SK-N-SH (cell line): ENCODE measurements at places on chromosomes 5 and 9.
A peak's percentile ranks its signal among the peaks of the same experiment; 100 is the strongest.

GRCh38 chr5:155935723-155936122 lies 391.2 kb upstream of the SGCD start:
- no peak overlapping the region for H3K4me3 ChIP-seq
- H3K36me3 ChIP-seq: no peaks in the 10 kb centered on the region
- no peak overlapping the region for H3K27ac ChIP-seq
- H3K27me3 ChIP-seq: no peaks in the 10 kb centered on the region
- no peaks in the 10 kb centered on the region for H3K4me1 ChIP-seq

- H3K4me3 ChIP-seq: no peak overlapping the region
- H3K27ac ChIP-seq: no peak overlapping the region
These were observed 31.8 kb downstream of the ANXA1 start for GRCh38 chr9:73183428-73183827.

- no peaks in the 10 kb centered on the region for H3K27me3 ChIP-seq
- H3K4me3 ChIP-seq: no peak overlapping the region
- no peak overlapping the region for H3K27ac ChIP-seq
- peaks cover 21% of the 10 kb centered on the region; the same call in 1 of the 2 replicates for H3K4me1 ChIP-seq
- peaks cover 37% of the 10 kb centered on the region for H3K36me3 ChIP-seq
These were observed 119.6 kb upstream of the RETREG1 start for GRCh38 chr5:16736158-16736995.

DNA sequence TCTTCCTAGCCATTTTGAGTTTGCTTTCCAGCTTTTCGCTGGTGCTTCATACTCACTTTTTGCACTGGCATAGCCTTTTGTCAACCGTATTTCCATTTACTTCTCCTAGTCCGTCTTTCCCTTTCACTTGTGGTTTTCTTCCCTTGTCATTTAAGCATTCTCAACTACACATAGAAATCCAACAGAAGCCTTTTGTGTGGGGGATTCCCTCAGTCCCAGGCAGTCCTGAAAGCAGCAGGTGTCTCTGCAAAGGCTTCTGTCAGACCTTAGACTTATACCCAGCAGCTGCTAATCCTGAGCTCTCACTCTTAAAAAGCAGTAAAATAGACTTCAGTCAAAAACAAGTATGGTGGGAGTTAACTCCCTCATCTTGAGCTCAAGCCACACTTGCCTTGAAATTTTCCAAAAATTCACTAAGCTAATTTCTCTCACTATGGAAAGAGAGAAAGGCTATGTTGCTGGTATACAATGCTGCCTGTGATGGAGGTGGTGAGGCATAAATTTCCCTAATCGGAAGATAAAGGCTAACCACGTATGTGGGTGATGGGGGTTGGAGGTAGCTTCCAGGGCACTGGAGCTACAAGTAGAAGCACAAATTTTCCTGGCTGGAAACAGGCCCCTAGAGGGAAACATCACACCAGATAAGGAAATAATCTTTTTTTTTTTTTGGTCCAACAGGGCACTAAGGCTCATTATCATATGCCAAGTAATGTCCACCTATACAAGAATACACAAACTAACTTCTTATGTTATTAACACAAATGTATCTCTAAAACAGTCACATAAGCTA lies 34.8 kb upstream of the IFNK start:
- H3K4me3 ChIP-seq: no peak overlapping the region
- DNase-seq: no peak
- H3K27ac ChIP-seq: no peak overlapping the region
- no peaks in the 10 kb centered on the region for H3K27me3 ChIP-seq

GRCh38 chr5:136636001-136636400 lies 270.7 kb upstream of the TRPC7 start:
- H3K36me3 ChIP-seq: no peaks in the 10 kb centered on the region
- no peak overlapping the region for H3K4me3 ChIP-seq
- no peak for DNase-seq
- no peak overlapping the region for H3K27ac ChIP-seq

- no peak overlapping the region for H3K27ac ChIP-seq
- no peaks in the 10 kb centered on the region for H3K4me1 ChIP-seq
- H3K27me3 ChIP-seq: peaks cover 8% of the 10 kb centered on the region; the same call in 1 of the 2 replicates
- DNase-seq: no peak
- no peak overlapping the region for H3K4me3 ChIP-seq
These were observed 512.3 kb upstream of the DAP start for GRCh38 chr5:11273180-11273903.

DNA sequence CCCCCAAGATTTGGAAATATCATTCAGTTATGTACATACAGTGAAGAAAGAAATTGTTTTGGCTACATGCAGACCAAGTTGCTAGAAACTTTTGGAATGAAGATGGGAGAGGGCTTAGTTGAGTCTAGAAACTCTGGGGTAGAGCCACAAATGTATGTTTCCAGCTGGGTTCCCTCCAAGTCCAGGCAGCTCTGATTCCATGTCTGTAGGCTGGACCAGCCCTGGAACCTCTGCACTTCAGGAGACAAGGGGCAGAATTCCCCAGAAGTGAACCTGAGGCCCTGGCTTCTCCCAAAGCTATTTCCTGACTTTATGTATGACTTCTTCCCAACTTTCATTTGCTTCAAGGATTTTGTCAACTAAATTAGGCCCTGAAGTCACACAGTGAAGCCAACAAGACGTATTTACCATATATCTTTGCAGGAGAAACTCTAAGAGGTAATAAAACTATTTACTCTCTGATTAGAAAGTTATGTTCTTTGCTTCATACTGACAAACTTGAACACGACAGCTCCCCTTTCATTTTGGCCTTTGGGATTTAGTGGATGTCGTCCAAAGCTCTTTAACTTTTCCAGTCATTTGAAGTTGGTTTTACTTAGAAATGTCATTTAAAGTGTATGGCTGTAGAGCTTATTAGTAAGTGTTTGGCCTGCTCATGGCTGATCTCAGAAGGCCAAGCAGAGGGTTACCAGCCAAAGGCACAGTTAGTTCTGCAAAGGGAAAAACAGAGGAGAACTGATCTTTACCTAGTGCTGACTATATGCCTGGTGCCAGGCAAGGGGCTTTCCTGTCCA lies 152.0 kb upstream of the SLC28A3 start:
- H3K27me3 ChIP-seq: no peaks in the 10 kb centered on the region
- H3K27ac ChIP-seq: no peak overlapping the region
- DNase-seq: no peak
- no peak overlapping the region for H3K4me3 ChIP-seq
- no peaks in the 10 kb centered on the region for H3K36me3 ChIP-seq

DNA sequence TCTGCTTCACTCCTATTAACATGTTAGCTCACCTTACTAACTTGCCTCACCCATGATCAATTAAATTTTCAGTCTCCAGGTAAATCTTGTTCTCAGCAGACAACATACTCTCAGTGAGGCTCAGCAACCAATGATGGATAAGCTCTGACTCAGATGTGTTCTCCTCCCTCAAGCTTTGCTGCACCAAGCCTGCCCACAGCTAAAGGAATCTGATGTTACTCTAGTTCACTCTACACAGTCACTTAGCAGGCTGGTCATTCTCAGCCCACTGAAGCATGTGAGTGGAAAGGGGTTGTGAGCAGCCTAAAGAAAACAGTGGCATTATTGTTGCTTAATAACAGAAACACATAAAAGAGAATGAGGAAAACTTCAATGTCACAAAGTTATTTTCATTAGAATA lies 37.3 kb upstream of the CTNND2 start:
- no peak overlapping the region for H3K27ac ChIP-seq
- H3K36me3 ChIP-seq: no peaks in the 10 kb centered on the region
- H3K27me3 ChIP-seq: no peaks in the 10 kb centered on the region
- H3K4me1 ChIP-seq: no peaks in the 10 kb centered on the region
- DNase-seq: no peak

GRCh38 chr5:147750065-147750464 lies 32.5 kb downstream of the JAKMIP2 start:
- no peak for DNase-seq
- H3K36me3 ChIP-seq: no peaks in the 10 kb centered on the region
- H3K4me1 ChIP-seq: no peaks in the 10 kb centered on the region; the same call in 1 of the 2 replicates
- no peak overlapping the region for H3K4me3 ChIP-seq
- H3K27ac ChIP-seq: no peak overlapping the region

GRCh38 chr5:16548115-16548514 lies 68.7 kb downstream of the RETREG1 start:
- no peaks in the 10 kb centered on the region for H3K4me1 ChIP-seq
- no peak for DNase-seq
- H3K27me3 ChIP-seq: no peaks in the 10 kb centered on the region
- no peak overlapping the region for H3K27ac ChIP-seq
- H3K4me3 ChIP-seq: no peak overlapping the region

DNA sequence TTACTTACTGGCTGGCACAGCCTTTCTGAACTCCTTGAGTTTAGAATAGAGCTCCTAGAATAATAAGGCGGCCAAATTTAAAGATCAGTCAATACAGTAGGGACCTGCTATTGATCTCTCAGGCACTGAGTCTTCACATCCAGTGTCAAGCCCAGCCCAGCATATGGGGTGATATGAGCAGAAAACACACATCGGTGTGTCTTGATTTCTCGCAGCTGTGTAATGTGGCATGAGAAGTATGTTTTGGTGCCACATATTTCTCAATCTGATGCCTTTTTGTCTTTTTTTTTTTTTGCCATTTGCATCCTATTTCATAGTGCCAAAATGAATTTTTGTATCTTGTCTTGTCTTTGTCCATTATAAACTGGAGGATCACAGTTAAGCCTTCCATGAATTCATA lies 51.4 kb upstream of the FSD1L start:
- H3K27ac ChIP-seq: no peak overlapping the region
- H3K27me3 ChIP-seq: no peaks in the 10 kb centered on the region
- H3K4me1 ChIP-seq: no peaks in the 10 kb centered on the region
- H3K36me3 ChIP-seq: no peaks in the 10 kb centered on the region

- H3K4me1 ChIP-seq: no peaks in the 10 kb centered on the region; the same call in none of the 2 replicates
- H3K36me3 ChIP-seq: no peaks in the 10 kb centered on the region
- H3K27ac ChIP-seq: no peak overlapping the region
These were observed 1703.8 kb downstream of the MAT2B start for GRCh38 chr5:165209101-165209727.

GRCh38 chr5:1111241-1111726 lies 579 bp downstream of the SLC12A7 start:
- peak; percentile 66 for DNase-seq
- H3K4me3 ChIP-seq: peak overlapping the region; percentile 59
- H3K27me3 ChIP-seq: no peaks in the 10 kb centered on the region
- no peaks in the 10 kb centered on the region for H3K4me1 ChIP-seq

- no peak overlapping the region for H3K4me3 ChIP-seq
- DNase-seq: no peak
- no peaks in the 10 kb centered on the region for H3K4me1 ChIP-seq
- no peaks in the 10 kb centered on the region for H3K27me3 ChIP-seq
- no peaks in the 10 kb centered on the region for H3K36me3 ChIP-seq
- no peak overlapping the region for H3K27ac ChIP-seq
These were observed 21.5 kb upstream of the AKNA start for GRCh38 chr9:114409103-114409780.

- DNase-seq: peak; percentile 81
- no peak overlapping the region; the same call in 1 of the 2 replicates for H3K4me3 ChIP-seq
- no peak overlapping the region for H3K27ac ChIP-seq
- H3K4me1 ChIP-seq: peaks cover 28% of the 10 kb centered on the region; the same call in 1 of the 2 replicates
- H3K36me3 ChIP-seq: no peaks in the 10 kb centered on the region
- H3K27me3 ChIP-seq: no peaks in the 10 kb centered on the region
These were observed 2.0 kb upstream of the PFN3 start for GRCh38 chr5:177402271-177403043.

GRCh38 chr9:130149654-130150286 lies 22.4 kb upstream of the NCS1 start:
- H3K36me3 ChIP-seq: no peaks in the 10 kb centered on the region
- H3K27me3 ChIP-seq: no peaks in the 10 kb centered on the region
- H3K4me3 ChIP-seq: no peak overlapping the region

GRCh38 chr5:35656721-35657120 lies 39.1 kb downstream of the SPEF2 start:
- no peaks in the 10 kb centered on the region for H3K4me1 ChIP-seq
- no peak overlapping the region for H3K4me3 ChIP-seq
- DNase-seq: no peak

- DNase-seq: peak; percentile 51
- no peaks in the 10 kb centered on the region for H3K27me3 ChIP-seq
- H3K4me3 ChIP-seq: peak overlapping the region; percentile 77
These were observed 937 bp upstream of the SLC26A2 start for GRCh38 chr5:149959406-149960236.

- no peaks in the 10 kb centered on the region for H3K27me3 ChIP-seq
- no peak overlapping the region for H3K4me3 ChIP-seq
- no peak overlapping the region for H3K27ac ChIP-seq
These were observed 121.3 kb downstream of the RASGRF2 start for GRCh38 chr5:81081461-81081835.

GRCh38 chr9:137879052-137879451 lies 1.5 kb downstream of the CACNA1B start:
- H3K36me3 ChIP-seq: no peaks in the 10 kb centered on the region
- H3K27ac ChIP-seq: no peak overlapping the region
- H3K27me3 ChIP-seq: no peaks in the 10 kb centered on the region
- peak; percentile 18 for DNase-seq

- no peak overlapping the region for H3K4me3 ChIP-seq
- H3K27ac ChIP-seq: no peak overlapping the region
- H3K4me1 ChIP-seq: peaks cover 6% of the 10 kb centered on the region; the same call in 1 of the 2 replicates
These were observed 2.7 kb downstream of the IL31RA start for GRCh38 chr5:55853818-55854217.

GRCh38 chr5:6833406-6833805 lies 120.2 kb downstream of the TENT4A start:
- no peak overlapping the region for H3K27ac ChIP-seq
- H3K4me1 ChIP-seq: no peaks in the 10 kb centered on the region
- no peaks in the 10 kb centered on the region for H3K27me3 ChIP-seq
- no peak overlapping the region for H3K4me3 ChIP-seq
- H3K36me3 ChIP-seq: no peaks in the 10 kb centered on the region
- no peak for DNase-seq

GRCh38 chr9:16593746-16594145 lies 276.7 kb downstream of the BNC2 start:
- no peak overlapping the region for H3K27ac ChIP-seq
- DNase-seq: no peak
- H3K27me3 ChIP-seq: no peaks in the 10 kb centered on the region

GRCh38 chr9:32304495-32304894 lies 79.9 kb upstream of the ACO1 start:
- H3K4me3 ChIP-seq: no peak overlapping the region
- no peaks in the 10 kb centered on the region for H3K36me3 ChIP-seq
- no peak overlapping the region for H3K27ac ChIP-seq
- H3K27me3 ChIP-seq: no peaks in the 10 kb centered on the region

DNA sequence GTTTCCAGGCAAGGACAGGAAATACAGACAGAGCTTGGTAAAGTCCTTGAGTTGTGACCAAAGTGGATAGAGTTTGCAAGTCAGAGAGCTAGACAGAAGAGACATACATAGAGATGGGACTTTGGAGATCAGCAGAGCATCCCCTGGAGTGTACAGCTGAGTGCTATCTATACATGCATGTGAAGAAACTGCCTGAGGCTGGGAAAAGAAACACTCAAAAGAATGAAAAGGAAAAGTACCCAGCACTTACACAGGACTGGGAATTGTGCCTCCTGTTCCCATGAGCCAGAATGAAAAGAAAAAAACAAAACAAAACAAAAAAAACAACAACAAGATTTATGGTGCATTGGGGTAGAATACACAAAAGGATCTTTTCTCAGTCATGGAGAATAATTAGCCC lies 606.4 kb downstream of the ZNF608 start:
- DNase-seq: no peak
- H3K27me3 ChIP-seq: no peaks in the 10 kb centered on the region
- H3K4me1 ChIP-seq: peaks cover 11% of the 10 kb centered on the region
- H3K36me3 ChIP-seq: no peaks in the 10 kb centered on the region
- no peak overlapping the region for H3K4me3 ChIP-seq
